ENCODE measurements at places on chromosomes 3 and 15. TPM values are rescaled to one million over a fixed set of nuclear protein-coding genes. Genes with fewer than 3 reads are reported as not detected.

Gene SPSB4
- 1.4 TPM for total RNA-seq

Gene FAM227B
- total RNA-seq = 19.9 TPM

Gene ACKR2
- total RNA-seq = 0.11 TPM

Gene GPR156
- 1.2 TPM for total RNA-seq

Gene ROPN1B
- not detected for total RNA-seq

Gene MKRN2
- 38.0 TPM for total RNA-seq

Gene FBXL22
- 39.5 TPM for total RNA-seq

Gene RASGRF1
- total RNA-seq = 29.1 TPM

Gene LRRC31
- not detected for total RNA-seq
